Foreskin keratinocyte (primary cell): ENCODE measurements at places on chromosomes 2 and 18. TPM values are rescaled to one million over a fixed set of nuclear protein-coding genes. Genes with fewer than 3 reads are reported as not detected.
A peak's percentile ranks its signal among the peaks of the same experiment; 100 is the strongest.

GRCh38 chr2:105919826-105920225, 175.1 kb downstream of the NCK2 start:
- peak; percentile 51 for DNase-seq

- no peak for DNase-seq
These were observed 14.7 kb downstream of the ODC1 start for GRCh38 chr2:10433264-10433946.

GRCh38 chr18:1663879-1664705, 759.4 kb downstream of the ADCYAP1 start:
- no peak for DNase-seq

DNA sequence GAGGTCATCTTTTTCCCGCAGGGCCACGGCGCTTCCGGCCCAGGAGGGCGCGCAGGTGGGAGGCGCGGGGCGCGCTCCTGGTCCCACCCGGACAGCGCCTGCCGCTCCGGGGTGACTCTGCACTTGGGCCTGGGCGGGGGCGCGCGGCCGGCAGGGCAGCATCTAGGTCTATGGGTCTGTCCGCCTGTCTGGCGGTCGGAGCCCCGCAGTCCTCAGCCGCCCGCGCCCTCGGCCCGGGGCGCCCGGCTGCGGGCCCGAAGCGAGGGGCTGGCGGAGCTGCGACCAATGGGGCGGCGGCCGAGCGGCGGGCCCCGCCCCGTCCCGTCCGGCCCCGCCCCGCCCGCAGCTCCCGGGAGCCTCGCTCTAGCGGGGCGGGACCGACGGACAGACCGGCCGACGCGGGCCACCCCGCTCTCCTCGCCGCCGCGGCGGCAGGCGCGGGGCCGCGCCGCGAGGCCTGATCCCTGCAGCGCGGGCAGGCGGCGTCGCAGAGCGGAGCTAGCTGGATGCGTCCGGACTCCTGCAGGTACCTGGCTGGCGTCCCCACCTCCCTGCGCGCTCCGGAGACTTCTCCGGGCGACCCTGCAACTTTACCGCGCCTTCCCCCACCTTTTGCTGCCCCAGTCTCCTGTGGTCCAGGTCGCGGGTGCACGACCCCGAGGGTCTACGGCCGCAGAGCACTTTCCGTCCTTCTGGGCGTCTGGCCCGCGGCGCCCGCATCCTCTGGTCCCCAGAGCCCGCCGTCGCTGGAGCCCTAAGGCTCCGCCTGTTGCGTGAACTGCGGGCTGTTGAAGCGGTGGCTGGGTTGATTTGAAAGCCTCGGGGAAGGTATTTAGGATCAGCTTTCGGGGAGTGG, at the start of gene KCNS3:
KCNS3 (plus strand) TSS at position 387 of the 856 bp plus-strand sequence. CDS start 52,342 bp downstream, outside the sequence.
- DNase-seq: no peak

- no peak for DNase-seq
These were observed 237.8 kb downstream of the DCC start for GRCh38 chr18:52577795-52578194.

GRCh38 chr2:162184821-162185450, 32.9 kb upstream of the GCG start:
- DNase-seq: no peak

GRCh38 chr2:121608367-121608766, 40.9 kb downstream of the CLASP1 start:
- DNase-seq: no peak

GRCh38 chr2:27164960-27165763, 16.4 kb downstream of the TCF23 start:
- no peak for DNase-seq

DNA sequence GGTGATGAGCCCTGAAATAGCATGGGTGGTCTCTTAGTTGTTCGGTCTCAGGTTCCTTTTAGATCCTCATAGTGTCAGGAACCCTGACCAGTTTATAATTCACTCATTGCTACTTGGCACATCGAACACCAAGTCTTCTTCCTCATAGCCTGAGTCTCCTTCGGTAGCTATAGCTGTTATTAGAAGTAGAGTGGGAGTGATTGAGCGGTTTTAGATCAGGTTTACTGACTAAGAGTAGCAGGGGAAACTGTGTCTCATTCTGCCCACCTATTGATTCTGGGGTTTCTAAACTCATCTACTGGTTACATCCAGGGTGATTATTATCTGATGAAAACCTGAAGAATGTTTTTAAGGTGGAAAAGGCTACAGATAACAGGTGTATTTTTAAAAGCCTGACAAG, 114.6 kb downstream of the SETBP1 start:
- no peak for DNase-seq

- DNase-seq: no peak
These were observed 250 bp downstream of the ACTR1B start for GRCh38 chr2:97663626-97663961.

- peak; percentile 72 for DNase-seq
These were observed 43.0 kb upstream of the SLC1A4 start for GRCh38 chr2:64945973-64946768.

- no peak for DNase-seq
These were observed 497.2 kb upstream of the SYT4 start for GRCh38 chr18:43774497-43774896.

- DNase-seq: no peak
These were observed 61.7 kb upstream of the RALBP1 start for GRCh38 chr18:9413576-9413975.

DNA sequence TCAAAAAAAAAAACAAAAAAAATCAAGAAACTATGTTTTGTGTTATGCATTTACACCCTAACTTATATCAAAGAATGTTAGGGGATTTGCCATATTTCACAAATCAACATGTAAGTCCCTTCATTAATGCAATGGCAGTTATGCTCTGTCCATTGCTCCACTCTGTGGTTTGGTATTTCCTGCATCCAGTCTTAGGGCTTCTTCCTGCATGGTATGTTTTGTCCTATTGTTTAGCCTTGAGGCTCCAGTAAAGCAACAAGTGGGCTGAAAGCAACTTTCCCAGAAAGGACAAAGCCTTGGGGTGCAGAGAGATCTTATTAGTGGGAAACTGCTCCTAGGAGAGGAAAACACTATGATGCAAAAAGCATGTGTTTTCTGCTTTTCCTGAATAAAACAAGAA, 474.1 kb downstream of the IRS1 start:
- DNase-seq: no peak

- DNase-seq: peak; percentile 87
These were observed at the start of gene SMAD4 for GRCh38 chr18:51029694-51030536. Gene SMAD4 (plus strand): TSS chr18:51030213. CDS start chr18:51047047, 16,834 bp downstream.

GRCh38 chr2:105376010-105376409, 22.8 kb downstream of the FHL2 start:
- peak; percentile 25 for DNase-seq

DNA sequence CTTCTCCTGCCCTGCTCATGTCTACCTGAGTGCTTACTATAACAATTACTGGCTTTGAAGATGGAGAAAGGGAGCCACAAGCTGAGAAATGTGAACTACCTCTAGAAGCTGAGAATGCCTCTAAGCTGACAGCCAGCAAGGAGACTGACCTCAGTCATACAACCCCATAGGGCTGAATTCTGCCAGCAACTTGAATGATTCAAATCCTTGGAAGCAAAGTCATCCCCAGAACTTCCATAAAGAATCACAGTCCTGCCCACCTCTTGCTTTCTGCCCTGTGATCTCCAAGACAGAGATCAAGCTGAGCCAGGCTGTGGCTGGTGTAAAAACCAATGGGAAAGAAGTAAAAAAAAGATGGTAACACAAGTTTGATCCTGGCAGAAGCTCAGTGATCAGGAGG, 288.2 kb upstream of the SPHKAP start:
- no peak for DNase-seq

- no peak for DNase-seq
These were observed 8.7 kb upstream of the HTR2B start for GRCh38 chr2:231133365-231134099.

GRCh38 chr2:198374375-198375082, 570.1 kb downstream of the PLCL1 start:
- peak; percentile 20 for DNase-seq

DNA sequence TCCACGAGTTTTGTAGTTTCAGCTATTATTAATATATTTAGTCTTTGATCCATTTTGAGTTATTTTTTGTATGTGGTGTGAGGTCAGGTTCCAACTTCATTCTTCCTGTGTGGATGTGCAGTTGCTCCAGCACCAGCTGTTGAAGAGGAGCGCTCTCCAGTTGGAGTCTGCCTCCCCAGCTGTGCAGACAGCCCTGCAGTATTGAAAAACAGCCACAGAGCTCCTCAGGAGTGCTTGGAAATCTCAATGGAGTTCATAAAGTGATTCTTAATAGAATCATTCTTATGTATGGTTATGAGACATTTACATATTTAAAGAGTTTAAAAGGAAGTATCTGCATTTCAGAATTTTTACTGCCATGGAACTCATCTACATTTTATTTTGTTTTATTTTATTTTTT, 17.3 kb downstream of the DGKD start:
- DNase-seq: no peak

GRCh38 chr2:15813481-15814266, 126.7 kb upstream of the MYCN start:
- no peak for DNase-seq

DNA sequence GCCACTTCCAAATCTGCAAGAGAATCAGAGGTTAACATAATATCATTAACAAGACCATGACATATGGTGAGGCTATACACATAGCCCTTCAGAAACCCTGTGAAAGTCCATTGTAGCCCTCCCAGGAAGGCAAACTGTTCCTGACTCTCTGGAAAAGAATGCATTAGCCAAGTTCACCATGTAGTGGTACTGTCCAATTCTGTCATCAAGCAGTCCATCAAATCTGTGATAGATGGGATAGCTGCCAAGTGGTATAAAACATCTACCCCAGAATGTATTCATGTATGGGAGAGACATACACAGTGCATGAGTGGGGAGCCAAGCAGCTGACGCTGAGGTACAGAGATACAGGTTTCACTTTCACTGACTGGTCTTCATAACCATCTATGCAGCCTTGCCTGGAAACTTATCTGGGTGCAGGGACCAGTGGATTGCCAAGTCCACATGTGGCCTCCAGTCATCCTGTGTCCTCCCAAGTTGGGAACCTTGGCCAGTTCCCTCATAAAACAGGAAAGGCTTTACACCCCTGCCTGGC, 281.1 kb downstream of the MBD2 start:
- no peak for DNase-seq

The TSPYL6 gene
- polyA plus RNA-seq: not detected in 2 replicates

The MPP4 gene
- polyA plus RNA-seq: 0.31 and 0.56 TPM in 2 replicates

The TUBB8B gene
- polyA plus RNA-seq: 0.43 and 0.46 TPM in 2 replicates

The CPLX4 gene
- polyA plus RNA-seq: not detected in 2 replicates

The BMP10 gene
- not detected in 2 replicates for polyA plus RNA-seq

The COL6A3 gene
- polyA plus RNA-seq: not detected in 2 replicates

The DYNAP gene
- polyA plus RNA-seq: not detected in 2 replicates

The CRYGD gene
- not detected in 2 replicates for polyA plus RNA-seq

The FAM110C gene
- 5.7 and 6.0 TPM in 2 replicates for polyA plus RNA-seq
